ENCODE measurements at places on chromosomes 7 and 10.

DNA sequence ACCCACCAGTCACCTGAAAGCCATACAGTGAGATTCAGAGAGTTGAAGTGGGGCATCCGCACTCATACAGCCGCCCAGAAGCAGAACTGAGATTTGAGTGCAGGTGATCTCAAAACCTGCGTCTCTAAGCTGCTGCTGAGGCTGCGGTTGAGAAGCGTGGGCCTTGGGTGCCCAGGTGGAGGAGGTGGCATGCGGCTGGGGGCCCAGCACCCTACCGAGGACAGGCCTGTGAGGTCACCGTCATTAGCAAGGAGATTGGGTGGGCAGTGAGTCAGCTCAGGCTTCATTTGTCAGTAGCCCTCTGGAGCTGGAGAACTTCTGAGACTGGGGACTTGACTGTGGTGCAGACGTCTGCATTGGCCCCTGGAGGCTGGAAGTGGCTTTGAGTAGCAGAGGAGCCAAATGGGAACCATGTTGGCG, 29.8 kb downstream of the ZMIZ1 start:
- no peak for DNase-seq

GRCh38 chr10:44310762-44311562, 73.9 kb downstream of the CXCL12 start:
- peak; percentile 70 for DNase-seq

DNA sequence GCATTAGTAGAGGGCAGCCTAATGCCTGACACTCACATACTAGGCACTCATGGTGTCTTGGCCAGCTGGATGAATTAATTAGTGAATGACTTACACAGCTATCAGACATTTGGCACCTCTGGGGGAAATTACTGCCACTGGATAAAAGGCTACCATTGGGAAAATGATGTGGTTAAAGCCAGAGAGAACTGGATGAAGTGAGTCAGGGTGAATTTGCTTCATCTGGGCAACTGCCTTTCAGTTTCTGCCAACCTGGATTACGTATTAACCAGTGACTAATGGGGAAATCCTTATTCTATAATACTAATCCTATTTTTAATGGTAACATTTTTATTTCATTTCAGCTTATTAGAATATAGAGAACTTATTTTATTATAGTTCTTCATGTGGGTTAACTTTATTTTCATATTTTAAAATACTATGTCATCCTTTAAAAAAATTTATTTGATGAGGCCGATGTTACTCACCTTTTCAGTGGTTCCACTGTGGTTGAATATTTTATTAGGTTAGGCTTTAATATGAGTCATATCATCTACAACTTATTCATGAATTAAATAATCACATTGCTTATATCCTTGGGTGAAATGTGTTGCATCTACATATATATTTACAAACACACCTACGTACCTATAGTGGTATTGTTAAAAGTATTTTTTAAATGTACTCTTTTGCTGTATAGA, 85.6 kb upstream of the CAPZA2 start:
- DNase-seq = peak; percentile 26

GRCh38 chr7:55432506-55432905, 67.4 kb downstream of the LANCL2 start:
- DNase-seq = no peak

GRCh38 chr7:95045236-95045923, 138.0 kb downstream of the PPP1R9A start:
- DNase-seq = no peak

GRCh38 chr7:6271060-6271658, 1.3 kb downstream of the CYTH3 start:
- no peak for DNase-seq

GRCh38 chr10:60138842-60139241, 232.5 kb upstream of the CCDC6 start:
- DNase-seq = no peak

DNA sequence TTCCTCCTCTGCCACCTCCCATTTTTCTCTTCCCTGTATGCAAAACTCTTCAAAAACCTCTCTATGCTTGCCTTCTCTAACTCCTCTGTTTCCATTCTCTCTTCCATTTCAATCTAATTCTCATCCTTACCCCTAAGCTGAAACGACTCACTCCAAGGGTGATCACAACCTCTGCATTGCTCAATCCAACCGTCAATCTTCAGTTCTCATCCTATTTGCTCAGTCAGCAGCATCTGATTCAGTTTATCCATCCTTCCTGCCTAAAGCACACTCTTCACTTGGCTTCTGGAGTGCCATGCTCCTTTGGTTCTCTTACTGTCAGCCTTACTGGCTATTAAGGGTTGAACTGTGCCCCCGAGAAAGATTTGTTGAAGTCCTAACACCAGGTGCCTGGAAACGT, 163.5 kb upstream of the NEBL start:
- no peak for DNase-seq

DNA sequence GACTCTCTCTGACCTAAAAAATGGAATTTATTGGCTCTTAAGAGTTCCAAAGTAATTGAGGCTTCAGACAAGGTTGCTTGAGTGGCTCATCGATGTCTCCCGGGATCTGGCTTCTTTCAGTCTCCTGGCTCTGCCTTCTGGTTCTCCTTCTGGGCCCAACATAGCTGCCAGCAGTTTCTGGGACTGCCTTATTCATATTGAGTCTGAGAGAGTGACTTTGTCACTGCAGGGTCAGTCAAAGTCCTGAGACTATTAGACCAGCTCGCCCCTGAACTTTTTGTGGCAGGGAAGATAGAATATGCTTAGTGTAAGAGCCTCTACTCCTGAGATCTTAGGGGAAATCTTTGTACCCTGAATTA, 94.0 kb downstream of the MMRN2 start:
- DNase-seq = no peak

DNA sequence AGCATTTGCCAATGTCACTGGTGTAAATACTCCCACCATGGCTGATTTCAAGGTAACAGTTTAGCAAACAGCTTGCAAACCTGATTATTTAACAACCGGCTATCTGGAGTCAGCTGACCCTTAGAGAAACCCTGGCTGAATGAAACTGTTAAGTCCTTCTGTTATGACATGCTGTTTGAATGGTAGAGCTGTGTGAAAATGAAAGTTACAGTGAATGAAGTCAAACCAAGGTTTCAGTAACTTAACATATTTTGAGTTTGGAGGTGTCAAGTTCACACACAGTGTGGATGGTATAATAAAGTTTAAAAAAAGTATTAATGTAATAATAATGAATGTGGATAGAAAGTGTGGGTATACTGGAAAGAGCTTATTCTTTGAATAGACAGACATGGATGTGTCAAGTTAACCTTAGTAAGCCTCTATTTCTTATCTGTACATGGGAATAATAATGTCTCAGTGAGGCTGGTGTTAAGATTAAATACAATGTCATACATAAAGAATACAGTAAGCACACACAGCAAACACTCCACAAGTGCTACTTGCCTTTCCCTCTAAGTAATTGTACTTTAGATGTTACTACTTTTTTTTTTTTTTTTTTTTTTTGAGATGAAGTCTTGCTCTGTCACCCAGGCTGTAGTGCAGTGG, 150.4 kb downstream of the TAX1BP1 start:
- DNase-seq = no peak

DNA sequence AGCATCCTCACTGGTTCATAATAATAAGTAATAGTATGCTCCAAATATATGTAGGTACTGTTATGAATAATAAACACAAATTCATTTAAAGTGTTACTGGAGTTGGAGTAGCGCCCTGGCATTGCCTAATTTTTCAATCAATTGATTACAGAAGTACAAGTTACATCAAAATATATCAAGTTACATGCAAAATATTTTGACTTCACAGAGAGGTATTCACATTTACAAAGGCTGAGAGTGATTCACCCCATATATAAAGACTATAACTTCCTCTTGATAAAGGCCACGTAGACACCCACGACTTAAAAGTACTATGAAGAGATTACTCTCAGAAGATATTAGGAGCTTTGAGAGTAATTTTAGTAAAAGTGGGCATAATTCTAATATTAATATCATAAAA, 13.6 kb upstream of the COL17A1 start:
- DNase-seq = no peak

DNA sequence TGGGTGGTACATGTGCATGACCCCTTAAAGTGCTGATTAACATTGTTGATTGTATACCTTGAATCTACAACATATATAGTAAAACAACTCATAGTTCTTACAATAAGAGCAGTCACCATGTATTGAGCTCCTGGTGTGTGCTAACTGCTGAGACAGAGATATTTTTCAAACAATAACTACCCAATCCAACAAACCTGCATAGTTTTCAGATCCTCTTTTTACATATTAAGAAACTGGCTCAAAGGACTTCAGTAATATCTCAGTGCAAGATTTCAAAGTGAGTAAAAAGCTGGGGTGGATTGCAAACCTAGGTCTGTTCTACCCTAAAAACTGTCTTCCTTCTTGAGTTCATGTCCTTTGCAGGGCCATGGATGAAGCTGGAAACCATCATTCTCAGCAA, 272.2 kb downstream of the SNX13 start:
- no peak for DNase-seq

DNA sequence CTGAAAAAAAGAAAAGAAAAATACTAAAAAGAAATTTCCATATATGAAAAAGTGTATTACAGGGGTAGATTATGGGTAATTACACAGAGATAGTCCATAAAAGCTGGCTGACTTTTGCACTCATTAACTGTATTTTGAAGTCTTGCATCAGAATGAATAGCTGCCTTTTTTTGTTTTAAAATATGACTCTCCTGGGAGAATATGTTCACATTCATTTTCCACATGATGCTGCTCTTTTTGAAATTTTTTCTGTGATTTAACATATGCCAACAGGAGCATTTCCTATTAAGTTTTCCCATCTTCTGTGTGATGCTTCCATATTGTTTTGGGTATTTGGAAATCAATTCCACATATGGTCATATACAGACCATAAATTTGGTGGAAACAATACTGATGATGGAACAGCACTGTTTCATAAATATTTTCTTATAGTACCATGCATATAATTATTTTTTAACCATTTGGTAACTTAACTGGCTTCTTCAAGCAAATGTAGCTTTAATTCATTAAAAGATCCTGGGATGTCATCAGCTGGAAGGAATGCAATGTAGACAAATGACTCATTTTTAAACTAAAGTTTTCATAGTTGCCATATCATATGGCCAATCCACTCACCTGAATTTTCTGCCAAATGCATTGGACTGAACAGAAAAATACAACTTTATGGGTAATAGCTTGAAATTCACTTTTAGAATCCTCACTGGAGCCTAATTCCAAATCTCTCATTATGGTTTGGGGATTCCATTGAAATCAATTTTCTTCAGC, 313.9 kb upstream of the GLI3 start:
- DNase-seq = no peak
